Stimulated activated CD4-positive, alpha-beta T cell treated with anti-CD3 and anti-CD28 coated beads, Interleukin-15, amount 100 ng/mL, for 1 hour (primary cell): ENCODE measurements at places on chromosomes 5 and 9.

DNA sequence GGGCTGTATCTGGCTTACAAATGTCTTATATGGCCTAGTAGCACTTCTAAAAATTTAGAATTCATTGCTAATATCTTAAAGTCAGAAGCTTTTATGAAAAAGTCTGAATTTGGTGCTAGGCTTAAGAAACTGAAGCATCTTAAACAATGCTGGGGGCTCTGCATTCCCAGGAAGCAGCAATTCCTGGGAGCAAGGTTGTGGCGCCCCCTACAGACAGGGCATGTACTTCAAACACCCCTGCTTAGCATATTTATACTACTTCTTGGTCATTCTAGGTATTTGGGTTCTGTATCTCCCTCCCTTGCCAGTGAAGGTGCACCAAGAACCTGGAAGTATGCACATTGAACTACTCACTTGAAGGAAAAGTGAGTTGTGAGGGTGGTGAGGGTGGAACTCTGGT is 64.6 kb upstream of the GRIA1 start:
- DNase-seq = no peak

DNA sequence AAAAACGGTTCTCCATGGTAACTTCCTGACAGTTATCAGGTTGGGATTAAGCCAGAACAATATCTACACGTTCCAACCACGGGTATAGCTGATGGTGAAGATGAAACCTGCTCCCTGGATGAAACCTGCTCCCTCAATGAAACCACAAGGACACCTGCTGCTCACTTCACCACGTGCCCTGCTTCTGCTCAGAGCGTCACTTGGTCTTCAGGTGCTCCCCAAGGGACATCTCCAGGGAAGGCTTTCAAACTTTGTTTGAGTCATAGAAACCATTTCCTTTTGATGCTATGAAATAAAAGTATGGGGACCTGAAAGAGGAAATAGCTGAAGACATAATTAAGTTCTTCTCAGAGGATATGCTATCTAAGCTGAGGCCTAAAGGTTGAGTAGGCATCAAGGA is 242.4 kb downstream of the MED10 start:
- no peak for DNase-seq

- DNase-seq = no peak
These were observed 404.4 kb downstream of the CYLC2 start for GRCh38 chr9:103399535-103399934.

DNA sequence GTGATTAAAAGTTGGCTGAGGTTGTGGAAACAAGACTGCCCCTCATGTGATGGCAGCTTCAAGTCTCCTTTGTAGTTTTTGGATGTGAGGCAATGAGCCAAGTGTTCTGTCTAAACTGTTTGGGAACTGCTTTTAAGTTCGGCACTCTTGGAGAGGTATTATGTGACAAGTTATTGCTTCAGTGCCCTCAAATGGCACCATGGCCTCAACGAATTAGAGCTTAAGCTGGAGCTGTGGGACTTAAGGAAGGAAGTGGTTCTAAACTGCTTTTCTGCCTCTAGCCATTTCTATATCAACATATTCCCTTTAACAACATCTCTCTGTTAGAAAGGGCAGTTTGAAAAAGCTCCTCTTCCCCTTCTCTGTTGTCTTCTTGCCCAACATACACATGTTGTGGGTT is 227.7 kb downstream of the RFK start:
- DNase-seq = no peak

DNA sequence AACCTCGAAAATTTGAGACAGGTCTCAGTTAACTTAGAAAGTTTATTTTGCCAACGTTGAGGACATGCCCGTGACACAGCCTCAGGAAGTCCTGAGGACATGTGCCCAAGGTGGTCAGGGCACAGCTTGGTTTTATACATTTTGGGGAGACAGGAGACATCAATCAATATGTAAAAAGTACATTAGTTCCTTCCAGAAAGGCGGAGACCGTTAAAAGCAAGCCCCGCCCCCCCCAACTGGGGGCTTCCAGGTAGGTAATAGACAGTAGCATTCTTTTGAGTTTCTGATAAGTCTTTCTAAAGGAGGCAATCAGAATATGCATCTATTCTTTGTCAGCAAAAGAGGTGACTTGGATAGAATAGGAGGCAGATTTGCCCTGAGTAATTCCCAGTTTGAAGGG is 599 bp upstream of the MOCS2 start:
- DNase-seq = no peak

GRCh38 chr9:76690973-76691370 is 73.3 kb upstream of the PCA3 start:
- no peak for DNase-seq

GRCh38 chr5:143229426-143229895 is 174.0 kb downstream of the NR3C1 start:
- DNase-seq = no peak
